ENCODE measurements at places on chromosomes 16 and 17.

DNA sequence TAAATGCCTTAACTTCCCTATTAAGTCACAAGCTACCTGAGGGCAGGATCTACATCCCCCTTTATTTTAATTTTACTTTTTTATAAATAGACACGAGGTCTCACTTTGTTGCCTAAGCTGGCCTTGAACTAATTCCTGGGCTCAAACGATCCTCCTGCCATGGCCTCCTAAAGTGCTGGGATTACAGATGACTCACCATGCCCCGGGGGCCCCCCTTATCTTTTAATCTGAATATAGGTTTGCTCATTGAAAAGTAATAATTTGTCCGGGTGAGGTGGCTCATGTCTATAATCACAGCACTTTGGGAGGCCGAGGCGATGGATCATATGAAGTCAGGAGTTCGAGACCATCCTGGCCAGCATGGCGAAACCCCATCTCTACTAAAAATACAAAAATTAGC lies 14.2 kb downstream of the ETV4 start:
- DNase-seq: no peak

GRCh38 chr16:31268891-31269290 lies 9.1 kb downstream of the ITGAM start:
- no peak for DNase-seq

DNA sequence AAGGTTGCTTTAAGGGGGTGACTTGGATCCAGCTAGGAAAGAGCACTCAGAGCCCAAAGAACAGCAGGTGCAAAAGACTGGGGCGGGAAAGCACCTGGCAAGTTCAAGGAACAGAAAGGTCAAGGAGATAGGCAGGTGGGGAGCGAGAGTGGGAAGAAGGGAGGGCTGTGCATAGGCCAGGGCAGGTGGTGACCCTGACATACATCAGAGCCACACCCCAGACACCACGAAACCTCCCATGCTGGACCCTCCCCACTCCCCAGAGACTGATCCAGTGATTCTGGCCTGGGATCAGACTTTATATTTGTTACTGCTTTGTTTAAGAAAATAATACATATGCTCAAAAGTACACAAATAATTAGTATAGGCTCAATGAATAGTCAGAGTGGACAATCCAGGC lies 48.5 kb upstream of the RBFOX3 start:
- DNase-seq: no peak

GRCh38 chr17:82242977-82243647 lies 14.3 kb downstream of the SLC16A3 start:
- DNase-seq: peak; percentile 63

DNA sequence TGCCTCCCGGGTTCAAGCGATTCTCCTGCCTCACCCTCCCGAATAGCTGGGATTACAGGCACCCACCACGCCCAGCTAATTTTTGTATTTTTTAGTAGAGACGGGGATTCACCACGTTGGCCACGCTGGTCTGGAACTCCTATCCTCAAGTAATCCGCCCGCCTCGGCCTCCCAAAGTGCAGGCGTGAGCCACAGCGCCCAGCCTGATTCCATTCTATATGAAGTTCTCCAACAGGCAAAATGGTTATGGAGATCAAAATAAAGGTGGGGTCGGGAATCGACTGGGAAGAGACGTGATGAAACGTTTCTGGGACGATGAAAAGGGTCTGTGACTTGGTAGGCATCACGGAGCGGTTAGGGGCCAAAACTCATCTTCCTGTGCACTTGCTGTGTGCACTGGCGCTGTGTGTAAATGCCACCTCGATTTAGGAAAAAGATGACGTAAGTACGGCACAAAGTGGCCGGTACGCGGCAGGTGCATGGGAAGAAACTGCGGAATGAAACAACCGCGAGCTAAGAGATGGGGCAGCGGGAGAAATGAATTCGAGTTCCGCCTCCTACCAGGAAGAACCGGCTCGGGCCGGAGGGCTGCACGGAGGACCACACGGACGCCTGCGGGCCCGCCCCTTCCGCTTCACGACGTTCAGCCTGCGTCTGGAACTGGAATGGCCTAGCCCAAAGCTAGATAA lies 1.6 kb downstream of the TP53 start:
- peak; percentile 89 for DNase-seq

DNA sequence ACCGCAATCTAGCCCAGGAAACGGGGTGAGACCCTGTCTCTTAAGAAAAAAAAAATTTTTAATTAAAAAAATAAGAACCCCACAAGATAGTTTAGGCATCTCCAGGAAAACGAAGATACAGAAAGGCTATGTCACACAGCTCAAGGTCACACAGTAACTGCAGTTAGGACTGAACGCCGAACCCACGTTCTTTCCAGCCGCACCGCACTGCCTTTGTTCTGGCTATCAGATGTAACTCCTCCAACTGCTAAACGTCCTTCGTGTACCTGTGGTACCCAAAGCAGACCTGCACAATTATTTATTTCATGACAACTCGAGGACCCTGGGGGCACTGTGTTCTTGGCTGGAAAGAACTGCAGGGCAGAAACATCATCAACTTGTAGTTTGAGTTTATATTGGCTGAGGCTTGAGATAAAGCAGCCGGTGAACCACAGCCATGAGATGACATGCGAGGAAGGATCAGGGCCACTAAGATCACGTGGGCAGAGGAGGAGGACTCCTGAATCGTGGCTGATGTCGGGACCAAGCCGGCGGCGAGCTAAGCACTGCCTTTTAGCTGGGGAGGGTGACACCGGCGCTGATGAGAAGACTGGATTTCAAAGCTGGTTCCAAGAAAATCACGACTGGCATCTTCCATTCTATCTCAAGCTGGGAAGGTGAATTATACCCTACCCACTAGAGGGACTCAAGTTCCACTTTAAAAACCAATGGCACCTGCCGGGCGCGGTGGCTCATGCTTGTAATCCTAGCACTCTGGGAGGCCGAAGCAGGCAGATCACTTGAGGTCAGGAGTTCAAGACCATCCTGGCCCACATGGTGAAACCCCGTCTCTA lies 20.7 kb upstream of the MNT start:
- no peak for DNase-seq

GRCh38 chr16:67283826-67284555 lies 4.7 kb downstream of the PLEKHG4 start:
- no peak for DNase-seq

GRCh38 chr17:74288785-74289184 lies 14.8 kb downstream of the DNAI2 start:
- DNase-seq: no peak

DNA sequence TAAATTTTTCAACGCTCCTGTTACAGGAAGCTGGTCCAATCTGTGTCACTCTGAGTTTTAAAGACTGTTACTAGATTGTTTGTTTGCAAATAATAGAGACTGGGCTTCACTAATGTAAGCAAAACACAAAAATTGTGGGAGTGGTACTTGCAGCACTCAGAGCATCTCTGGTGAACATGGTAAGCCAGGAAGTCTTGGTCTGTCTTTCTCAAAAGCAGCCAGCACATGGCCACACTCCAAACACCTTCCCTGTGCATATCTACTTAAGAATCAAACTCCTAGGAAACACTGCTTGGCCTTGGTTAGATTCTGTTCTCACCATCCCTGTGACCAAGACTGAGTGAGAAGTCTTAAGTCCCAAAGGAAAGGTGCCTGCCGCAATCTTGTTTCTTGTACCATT lies 49.7 kb upstream of the SALL1 start:
- DNase-seq: no peak

- DNase-seq: no peak
Measured at GRCh38 chr16:24996731-24997130, 18.4 kb downstream of the ARHGAP17 start.

DNA sequence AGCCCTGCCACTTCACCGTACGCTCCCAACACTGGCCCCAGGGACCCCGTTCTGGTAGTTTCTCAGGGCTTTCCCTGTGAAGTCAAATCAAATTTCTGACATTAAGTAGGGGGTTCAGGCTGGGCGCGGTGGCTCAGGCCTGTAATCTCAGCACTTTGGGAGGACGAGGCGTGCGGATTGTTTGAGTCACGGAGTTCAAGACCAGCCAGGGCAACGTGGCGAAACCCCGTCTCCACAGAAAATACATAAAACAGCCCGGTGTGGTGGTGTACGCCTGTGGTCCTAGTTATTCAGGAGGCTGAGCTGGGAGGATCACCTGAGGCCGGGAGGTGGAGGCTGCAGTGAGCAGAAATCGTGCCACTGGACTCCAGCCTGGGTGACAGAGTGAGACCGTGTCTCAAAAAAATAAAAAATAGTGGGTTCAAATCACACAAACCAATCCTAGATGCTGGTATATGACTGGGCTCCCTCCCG lies 632 bp downstream of the CYBC1 start:
- DNase-seq: no peak

DNA sequence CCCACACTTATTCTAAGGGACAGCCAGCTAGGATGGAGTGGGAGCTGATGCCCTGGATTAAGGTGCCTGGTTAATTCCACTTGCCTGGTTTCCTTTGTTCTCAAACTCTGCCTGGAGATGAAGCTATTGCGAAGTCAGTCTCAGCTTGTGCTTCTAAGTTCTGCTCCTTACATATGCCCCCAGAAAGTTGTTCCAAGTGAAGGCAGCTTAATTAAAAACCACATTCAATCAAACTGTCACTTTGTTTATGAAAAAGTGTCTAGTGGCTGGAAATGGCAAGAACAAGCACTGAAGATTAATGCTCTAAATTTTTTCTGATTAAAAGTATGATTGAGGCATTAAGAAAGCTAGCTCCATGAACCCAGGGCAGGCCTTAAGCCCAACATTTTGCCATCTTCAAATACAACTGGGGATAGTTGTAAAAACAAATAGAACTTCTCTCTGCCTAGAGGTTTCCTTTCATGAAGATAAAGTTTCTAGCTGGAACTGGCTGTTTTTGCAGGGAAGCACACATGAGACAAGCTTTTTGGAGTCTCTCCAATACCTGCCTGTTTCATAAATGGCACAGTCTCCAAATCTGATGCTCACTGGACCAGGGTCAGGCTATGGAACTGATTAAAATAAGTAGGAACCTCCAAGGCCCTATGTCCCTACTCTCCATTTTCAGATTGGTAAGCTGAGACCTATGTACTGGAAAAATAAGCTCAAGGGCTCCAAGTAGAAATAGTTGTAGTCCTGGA lies 100.9 kb downstream of the GRIN2A start:
- no peak for DNase-seq

DNA sequence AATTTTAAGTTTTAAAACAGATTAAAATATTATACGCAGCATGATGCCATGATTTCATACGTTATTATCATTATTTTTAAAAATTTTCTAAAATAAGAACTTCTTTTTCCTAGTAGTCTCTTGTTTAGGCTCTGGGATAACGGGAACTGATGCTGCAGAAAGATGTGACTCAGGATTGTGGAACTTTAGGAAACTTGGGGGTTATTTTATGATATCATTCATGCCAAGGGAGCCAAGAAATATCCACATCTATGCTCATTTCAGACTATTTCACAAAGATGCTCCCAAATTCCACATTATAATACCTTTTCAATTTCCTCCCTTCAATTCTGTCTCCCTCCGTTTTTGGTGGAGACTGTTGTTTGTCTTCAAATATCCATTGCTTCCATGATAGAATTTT lies 236.4 kb downstream of the HS3ST3A1 start:
- no peak for DNase-seq

DNA sequence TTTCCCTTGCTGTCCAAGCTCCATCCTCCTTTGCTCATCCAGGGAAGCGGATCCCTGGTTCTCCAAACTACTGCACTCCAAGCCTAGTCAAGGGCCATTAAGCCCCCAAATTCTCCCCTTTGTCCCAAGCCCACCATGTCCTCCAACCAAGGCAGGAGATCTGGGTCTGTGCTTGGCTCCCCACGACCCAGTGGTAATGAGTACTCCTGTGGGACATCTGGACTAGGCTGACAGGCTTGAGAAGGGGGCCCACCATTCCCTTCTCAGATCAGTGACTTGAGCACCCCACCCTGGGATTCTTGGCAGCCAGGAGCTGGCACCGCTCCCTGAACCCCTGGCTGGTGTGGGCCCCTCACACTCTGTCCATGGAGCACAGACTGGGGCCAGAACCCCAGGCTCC lies 17.1 kb downstream of the OSBPL7 start:
- DNase-seq: no peak

- DNase-seq: no peak
Measured at GRCh38 chr16:20976576-20976975, 76.0 kb downstream of the LYRM1 start.

GRCh38 chr16:72013389-72013788 lies 4.8 kb downstream of the DHODH start:
- no peak for DNase-seq

- DNase-seq: no peak
Measured at GRCh38 chr17:65544672-65545071, 16.8 kb downstream of the AXIN2 start.

- peak; percentile 35 for DNase-seq
Measured at GRCh38 chr16:69286941-69287713, 24.0 kb upstream of the VPS4A start.

GRCh38 chr17:5516060-5516792 lies 29.9 kb downstream of the MIS12 start:
- DNase-seq: peak; percentile 74

- DNase-seq: no peak
Measured at GRCh38 chr17:41773731-41774193, 12.7 kb downstream of the JUP start.

- DNase-seq: no peak
Measured at GRCh38 chr16:66403531-66404145, 23.5 kb upstream of the BEAN1 start.

- DNase-seq: no peak
Measured at GRCh38 chr16:89187032-89187769, 13.1 kb downstream of the SLC22A31 start.

DNA sequence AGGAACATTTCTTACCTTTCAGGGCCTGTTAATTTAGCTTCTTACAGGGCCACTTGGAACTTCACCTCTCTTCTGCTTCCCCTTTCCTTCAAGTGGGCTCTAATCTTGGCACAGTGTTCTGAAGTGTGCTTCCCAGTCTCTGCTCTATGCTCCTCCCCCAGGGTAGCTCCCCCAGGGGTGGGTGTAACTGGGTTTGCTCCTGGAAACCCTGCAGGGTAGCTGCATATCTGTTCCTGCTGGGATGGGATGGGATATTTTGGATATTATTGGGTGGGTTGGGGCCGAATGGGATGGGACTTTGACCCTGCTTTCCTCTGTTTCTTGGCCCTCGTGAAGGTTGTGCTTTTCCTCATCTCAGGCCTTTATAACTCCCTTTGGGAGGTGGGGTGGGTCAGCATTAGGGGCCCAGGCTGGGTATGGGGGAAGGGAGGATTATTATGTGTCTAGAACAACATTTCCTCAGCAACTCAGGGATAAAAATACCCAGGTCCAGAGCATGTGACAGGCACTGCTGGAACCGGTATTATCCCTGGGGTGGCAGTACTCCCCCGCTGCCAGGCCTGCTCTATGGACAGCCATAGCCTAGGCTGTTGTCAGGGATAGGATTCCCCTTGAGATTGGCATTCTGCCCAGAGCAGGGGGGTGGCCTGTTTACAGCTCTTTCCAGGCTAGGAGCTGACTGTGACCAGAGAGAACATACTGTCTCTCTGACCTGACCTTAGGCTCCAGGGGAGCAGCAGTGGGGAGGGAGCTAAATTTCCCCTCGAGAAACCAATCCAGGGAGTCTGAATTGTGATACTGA lies 5.0 kb downstream of the NFE2L1 start:
- DNase-seq: no peak

DNA sequence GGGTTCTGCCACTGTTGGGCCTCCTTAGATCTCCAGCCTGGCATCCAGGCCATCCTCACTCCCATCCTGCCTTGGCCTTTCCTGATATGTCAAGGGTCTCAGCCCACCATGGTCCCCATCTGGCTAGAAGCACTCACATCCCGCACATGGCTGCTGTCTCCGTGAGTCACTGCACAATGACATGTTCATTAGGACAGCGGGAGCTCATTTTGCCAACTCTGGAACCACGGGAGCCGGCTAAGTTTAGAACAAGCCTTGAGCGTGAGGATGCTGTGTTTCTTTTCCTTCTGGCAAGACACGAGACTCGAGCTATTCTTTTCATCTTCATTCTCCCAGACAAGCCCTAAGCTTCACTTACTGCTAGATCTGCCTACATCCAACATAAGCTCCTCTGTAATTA lies 65.7 kb upstream of the KSR1 start:
- no peak for DNase-seq
